Activated T-helper 1 cell treated with anti-CD3 and anti-CD28 coated beads, Interleukin-12 subunit alpha, Interleukin-12 subunit beta, Interleukin-2, Interleukin-4 antibody, amounts not matched to agents 30 ng/mL and 10 ng/mL and 1 ng/mL, durations not matched to agents 14 hours and 24 hours and 36 hours (primary cell): ENCODE measurements at places on chromosomes 16 and 17.

DNA sequence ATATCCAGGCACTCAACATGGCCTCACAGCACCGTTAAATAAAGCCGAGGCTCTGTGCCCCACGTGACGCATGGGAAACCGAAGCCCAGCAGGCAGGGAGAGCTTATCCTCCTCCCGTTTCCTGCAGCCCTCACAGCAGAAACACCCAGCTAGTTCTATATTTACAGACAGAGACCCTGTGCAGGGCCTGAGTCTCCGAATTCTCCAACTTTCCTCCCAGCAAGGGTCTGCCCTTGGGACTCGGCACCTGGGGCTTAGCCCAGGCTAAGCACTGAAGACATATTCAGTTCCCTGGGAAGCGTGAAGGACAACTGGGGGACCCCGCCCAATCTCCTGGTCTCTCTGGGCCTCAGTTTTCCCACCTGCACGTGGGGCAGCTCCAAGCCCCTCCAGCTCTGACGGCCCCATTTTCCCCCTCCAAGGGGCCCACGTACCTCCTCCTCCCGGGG, 29.2 kb downstream of the TRPV3 start:
- no peak for DNase-seq

- DNase-seq, result no peak
These were observed 47.8 kb downstream of the ANKRD11 start for GRCh38 chr16:89442588-89442987.

GRCh38 chr17:45686250-45686649, 97.9 kb upstream of the CRHR1 start:
- DNase-seq, result no peak

GRCh38 chr17:63531022-63531965, 8.1 kb downstream of the KCNH6 start:
- DNase-seq, result no peak

- DNase-seq, result no peak
These were observed 59.4 kb downstream of the TEX2 start for GRCh38 chr17:64203630-64204029.

GRCh38 chr16:23519282-23519681, 9.0 kb upstream of the GGA2 start:
- DNase-seq, result no peak
